ENCODE measurements at places on chromosomes 5 and 9.

DNA sequence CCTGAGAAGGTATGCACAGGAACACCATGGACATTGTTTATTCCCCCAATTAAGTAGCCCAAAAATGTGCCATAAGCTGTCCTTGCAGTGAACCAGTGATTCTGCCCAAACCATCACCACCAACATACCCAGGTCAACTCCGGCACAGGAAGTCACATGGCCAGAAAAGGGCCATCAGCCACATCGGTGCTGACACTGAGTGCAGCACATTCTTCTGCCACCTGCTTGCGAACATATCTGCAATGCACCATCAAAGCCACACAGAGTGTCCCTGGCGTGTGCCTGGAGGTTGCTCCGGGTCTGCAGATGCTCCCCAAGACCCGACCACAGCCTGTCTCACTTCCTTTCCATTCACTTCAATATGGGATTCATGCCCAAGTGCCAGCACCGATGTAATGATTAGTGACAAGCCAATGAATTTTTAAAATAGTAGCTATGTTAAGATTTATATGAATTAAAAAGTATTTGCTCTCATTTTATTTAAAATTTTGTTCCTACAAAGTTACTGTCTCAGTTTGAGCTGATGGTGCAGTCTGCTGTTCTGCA, 37.6 kb downstream of the SYK start:
- DNase-seq, result no peak

DNA sequence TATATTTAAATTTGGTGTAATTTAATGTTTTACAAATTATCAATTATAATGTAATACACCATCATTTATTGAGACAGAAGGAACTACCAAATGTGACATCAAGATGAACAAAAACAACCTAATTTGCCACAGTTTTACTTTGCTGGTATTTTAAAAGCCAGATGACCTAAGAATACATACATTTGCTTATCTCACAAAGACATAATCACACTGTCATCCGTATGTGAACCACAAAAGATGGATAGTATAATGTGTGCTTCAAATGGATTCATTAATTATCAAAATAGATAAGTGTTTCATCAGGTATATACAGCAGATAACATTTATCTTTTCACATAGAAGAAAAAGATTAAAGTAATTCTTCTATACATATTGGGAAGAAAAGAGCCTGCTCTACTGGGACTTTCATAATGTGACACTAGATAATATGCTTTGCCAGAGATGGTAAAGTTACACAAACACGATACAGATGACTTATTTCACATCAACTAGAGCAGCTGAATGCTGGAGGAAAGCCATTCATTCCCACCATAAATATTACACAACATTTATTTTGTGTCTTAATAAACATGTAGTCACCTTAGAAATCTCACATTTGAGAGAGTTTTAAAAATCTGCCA, 278.5 kb downstream of the ISL1 start:
- no peak for DNase-seq

GRCh38 chr5:34991486-34992238, 56.1 kb downstream of the AGXT2 start:
- DNase-seq, result peak; percentile 15

- DNase-seq, result no peak
Measured at GRCh38 chr5:163401271-163401670, 36.1 kb upstream of the CCNG1 start.

DNA sequence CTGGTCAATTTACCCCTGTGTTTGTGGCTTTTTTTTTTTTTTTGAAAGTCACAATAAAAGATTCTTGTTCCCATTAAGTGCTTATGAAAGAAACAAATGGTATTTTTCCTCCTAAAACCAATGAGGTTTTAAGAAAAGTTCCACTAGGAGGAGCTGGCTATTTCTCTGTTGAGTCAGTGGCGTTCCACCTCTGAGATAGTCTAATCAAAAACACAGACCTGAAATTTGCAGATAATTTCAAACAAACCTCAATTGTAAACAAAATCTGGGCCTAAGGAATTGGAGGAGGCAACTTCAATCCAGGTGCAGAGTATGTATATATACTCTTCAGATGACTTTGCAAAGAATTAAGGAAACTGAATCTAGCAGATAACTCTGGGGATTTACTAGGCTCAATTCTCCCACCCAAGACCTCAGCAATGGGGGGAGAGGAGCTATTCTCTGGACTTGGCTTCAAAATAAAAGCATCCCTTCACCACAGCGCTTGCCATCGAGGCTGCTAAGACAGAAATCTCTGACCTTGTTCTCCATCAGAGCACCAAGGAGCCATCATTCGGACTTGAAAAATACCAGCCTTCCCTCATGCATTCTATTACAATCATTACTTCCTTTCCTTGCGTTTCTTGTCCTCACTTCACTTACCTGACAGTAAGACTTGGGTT, 52.4 kb downstream of the FANCC start:
- DNase-seq, result peak; percentile 53

- peak; percentile 59 for DNase-seq
Measured at GRCh38 chr5:57436586-57436985, 46.0 kb downstream of the ACTBL2 start.

DNA sequence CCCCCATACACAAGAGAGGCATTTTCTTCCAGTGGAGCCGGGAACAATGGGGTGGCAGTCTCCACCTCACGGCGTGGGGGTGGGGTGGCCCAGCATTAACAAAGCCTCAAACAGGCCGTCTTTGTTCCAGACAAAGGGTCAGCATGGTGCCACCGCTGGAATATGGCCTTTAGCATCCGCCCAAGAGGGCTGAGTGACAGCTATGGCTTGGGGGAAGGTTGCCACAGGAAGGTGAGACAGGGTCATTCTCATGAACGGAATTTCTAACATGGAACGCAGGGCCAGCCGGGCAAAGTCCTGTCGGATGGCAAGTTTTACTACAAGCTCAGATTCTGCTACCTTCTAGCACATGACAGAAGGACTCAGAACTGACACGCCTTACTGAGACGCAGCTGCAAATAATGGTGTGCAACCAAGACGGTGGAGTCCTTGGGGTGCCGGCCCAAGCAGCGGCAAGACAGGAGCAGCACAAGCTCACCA, 64.0 kb downstream of the OTULIN start:
- no peak for DNase-seq

GRCh38 chr9:73149371-73150067, 2.1 kb upstream of the ANXA1 start:
- peak; percentile 85 for DNase-seq

GRCh38 chr5:59769832-59770231, 123.7 kb downstream of the PDE4D start:
- no peak for DNase-seq

- DNase-seq, result no peak
Measured at GRCh38 chr5:48192-48591, 43.8 kb upstream of the PLEKHG4B start.

DNA sequence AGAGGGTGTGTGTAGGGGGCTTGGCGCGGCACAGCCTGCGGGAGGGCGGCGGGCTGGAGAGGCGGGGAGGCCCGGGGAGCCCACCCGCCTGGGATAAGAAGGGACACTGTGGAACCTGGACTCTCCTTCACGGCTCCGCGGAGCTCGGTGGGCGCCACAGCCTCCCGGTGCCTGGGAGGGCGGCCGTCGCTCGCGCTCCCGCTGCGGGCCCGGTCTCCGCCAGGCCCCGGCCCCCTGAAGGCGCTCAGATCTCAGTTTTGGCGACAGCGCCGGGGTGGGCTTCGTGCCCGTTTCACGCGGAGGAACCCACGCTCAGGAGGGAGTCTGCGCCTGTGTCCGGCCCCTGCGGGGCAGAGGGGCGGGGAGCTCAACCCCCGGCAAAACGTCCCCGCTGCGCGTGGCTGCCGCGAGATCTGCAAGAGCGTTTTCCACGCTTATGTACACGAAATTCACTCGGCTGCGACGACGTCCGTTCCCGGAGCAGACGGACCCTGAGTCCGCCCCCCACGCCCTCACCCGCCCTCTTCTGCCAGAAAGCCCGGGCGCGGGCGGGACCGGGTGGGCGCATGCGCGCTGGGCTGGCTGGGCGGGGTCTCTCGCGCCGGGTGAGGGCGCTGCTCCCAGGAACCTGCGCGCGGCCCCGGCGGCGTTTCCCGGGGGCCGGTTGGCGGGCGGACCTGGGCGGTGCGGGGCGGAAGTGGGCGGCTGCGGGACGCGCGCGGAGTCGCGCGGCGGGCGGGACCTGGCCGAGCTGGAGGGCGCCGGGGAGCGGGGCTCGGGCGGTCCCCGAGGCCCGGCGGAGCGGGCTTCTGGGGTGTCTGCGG, at the start of gene NELFB:
TSS of gene NELFB (plus strand) at position 704 of the 824 bp plus-strand sequence.
- peak; percentile 87 for DNase-seq

DNA sequence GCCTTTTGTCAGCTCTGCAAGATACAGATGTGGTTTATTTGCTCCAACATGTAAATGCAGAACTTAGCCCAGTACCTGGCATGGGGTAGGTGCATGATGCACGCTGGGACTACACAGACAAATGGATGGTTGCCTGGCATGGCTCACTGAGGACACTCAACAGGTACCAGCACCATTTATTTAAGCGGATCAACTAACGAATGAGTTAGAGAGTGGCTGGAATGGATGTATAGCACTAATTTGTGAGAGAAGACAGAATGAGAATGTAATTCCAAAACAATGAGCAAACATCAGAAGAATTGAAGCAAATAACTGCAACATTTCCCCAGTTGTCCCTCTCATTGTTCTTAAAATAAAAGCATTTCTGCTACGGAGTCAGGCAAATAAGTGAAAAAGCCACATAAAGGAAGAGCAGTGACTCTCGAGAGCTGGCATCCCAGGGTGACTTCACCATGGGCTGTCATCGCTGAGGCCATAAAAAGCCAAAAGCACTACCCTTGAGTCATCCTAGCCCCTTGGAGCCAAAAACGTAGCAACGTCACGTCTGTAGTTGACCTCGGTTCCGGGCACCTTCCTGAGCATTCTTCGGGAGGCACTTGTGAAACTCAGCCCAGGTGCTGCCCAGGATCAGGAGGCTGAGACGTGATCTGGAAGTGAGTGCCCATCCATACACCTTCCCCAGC, 290.3 kb downstream of the NSG2 start:
- no peak for DNase-seq

GRCh38 chr5:109297900-109298299, 111.9 kb downstream of the PJA2 start:
- DNase-seq, result no peak

DNA sequence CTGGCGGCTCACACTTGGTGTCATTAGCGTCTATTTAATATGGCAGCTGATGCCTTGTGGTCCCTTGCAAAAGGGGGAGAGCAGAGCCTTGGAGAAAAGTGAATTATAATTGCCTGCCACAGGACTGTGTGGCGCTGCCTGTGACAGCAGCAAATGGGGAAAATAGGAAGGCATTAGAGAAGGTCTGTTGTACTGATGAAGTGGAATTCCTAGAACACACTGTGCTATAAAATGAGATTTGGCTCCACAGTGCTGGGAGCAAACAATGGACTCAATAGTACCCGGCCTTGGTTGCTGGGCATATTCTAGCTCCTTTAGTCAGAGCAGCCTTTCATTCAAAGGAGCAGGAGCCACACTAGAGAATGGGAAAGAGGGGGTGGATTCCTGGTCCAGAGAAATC, 21.3 kb downstream of the SEMA6A start:
- no peak for DNase-seq

- DNase-seq, result no peak
Measured at GRCh38 chr5:127275641-127276193, 14.9 kb upstream of the MEGF10 start.

DNA sequence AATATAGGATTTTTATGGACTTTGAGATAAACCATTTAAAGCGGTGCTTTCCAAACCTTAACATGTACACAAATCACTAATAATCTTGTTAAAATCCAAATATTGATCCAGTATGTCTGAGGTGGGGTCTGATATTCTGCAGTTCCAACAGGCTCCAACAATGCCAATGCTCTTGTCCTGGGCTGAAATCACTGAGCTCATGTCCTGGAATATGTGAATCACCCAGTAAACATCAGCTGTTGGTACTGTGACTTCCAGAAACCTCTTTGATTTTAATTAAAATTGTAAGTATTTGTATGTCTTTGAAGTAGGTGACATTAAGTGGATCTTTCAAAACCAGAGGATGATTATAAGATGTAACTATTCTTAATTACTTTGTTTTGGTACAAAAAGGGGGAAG, 52.8 kb upstream of the CAST start:
- DNase-seq, result no peak

GRCh38 chr5:87002485-87002884, 265.2 kb upstream of the RASA1 start:
- DNase-seq, result no peak

GRCh38 chr9:3700772-3701171, 175.0 kb upstream of the RFX3 start:
- DNase-seq, result no peak

- DNase-seq, result no peak
Measured at GRCh38 chr5:50853151-50853550, 186.7 kb downstream of the PARP8 start.

- peak; percentile 69 for DNase-seq
Measured at GRCh38 chr9:132114102-132114707, 34.5 kb upstream of the MED27 start.

- DNase-seq, result peak; percentile 3
Measured at GRCh38 chr9:119639287-119639955, 270.2 kb upstream of the BRINP1 start.

- DNase-seq, result peak; percentile 6
Measured at GRCh38 chr9:99296291-99296951, 74.3 kb downstream of the SEC61B start.

DNA sequence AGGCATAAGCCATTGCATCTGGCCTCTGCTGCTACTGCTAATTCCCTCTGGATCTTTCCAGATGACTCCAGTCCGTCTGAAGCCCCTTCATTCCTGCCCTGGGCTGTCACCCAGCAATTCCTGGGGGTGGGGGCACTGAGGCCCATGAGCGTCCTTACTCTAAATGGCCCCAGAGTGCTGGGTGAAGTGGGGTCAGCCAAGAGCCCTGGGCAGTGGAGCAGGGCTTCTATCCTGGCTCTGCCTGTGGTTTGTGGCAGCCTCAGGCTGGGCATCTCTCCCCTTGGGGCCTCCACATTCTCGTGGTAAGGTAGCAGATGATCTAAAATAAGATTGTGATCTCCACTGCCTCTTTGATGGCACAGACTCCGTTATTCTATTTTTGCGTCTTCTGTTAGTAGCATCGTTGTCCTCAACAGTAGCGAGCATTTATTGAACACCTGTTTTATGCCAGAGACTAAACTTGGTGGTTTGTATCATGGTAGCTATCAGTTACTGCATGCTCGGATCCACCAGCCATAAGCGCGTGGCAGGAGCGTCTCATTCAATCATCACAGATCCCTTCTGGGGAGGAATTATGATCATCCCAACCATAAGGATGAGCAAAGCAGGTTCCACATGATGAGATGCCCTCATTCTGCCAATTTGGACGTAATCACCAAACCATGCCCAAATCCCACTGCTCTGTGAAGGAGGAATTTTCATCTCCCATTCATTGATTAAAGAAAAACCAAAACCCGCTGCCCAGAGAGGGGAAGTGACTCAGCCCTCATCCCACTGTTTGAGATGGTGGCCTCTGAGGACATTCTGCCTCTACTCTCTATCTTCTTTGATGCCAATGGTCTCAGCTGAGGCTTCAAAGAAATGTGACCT, 21.9 kb upstream of the DUSP1 start:
- no peak for DNase-seq
